ENCODE measurements at places on chromosomes 5 and 9. TPM values are rescaled to one million over a fixed set of nuclear protein-coding genes. Genes with fewer than 3 reads are reported as not detected.

ROR2 gene
- polyA plus RNA-seq = 0.54 TPM

IGIP gene
- 8.3 TPM for polyA plus RNA-seq

SLC6A7 gene
- polyA plus RNA-seq = 2.6 TPM

CARTPT gene
- 1.4 TPM for polyA plus RNA-seq

MTAP gene
- polyA plus RNA-seq = 24.4 TPM

FBXO10 gene
- polyA plus RNA-seq = 2.0 TPM

DBN1 gene
- 32.0 TPM for polyA plus RNA-seq

ACSL6 gene
- polyA plus RNA-seq = 3.5 TPM

CMBL gene
- 81.5 TPM for polyA plus RNA-seq

RXFP3 gene
- polyA plus RNA-seq = not detected

BDP1 gene
- polyA plus RNA-seq = 8.9 TPM

DCAF12 gene
- polyA plus RNA-seq = 23.6 TPM

PPP3R2 gene
- polyA plus RNA-seq = not detected

CYSRT1 gene
- 0.89 TPM for polyA plus RNA-seq

TYRP1 gene
- polyA plus RNA-seq = 2.5 TPM

RANBP17 gene
- 1.6 TPM for polyA plus RNA-seq

SPATA6L gene
- polyA plus RNA-seq = 8.5 TPM

PFN3 gene
- not detected for polyA plus RNA-seq

RASGRF2 gene
- polyA plus RNA-seq = 0.54 TPM

PCDHGC4 gene
- 0.34 TPM for polyA plus RNA-seq

GABRA6 gene
- not detected for polyA plus RNA-seq

SPATA31E1 gene
- polyA plus RNA-seq = not detected

Measured in small intestine (tissue), 16 donors.